ENCODE measurements at places on chromosomes 6 and 20. TPM values are rescaled to one million over a fixed set of nuclear protein-coding genes. Genes with fewer than 3 reads are reported as not detected.

ASIP gene
- polyA plus RNA-seq, result 0.80 TPM

DNA sequence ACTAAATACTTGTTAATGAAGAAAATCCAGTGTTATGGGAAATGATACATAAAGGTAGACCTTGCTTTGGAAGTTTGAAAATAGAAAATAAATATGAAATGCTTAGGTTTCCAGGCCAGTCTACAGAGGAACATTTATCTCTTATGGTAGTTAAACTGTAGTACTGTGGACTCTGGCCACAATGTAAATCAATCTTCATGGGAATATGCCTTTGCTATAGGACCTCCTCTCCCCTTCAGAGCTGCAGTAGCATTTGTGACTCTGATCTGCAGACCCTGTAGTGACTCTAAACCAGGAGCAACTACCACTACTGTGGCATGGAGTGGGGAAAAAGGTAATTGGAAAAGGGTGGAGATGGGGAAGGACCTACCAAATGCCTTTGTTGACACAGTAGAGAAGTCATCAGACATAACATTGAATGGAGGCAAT is 4.5 kb downstream of the HSPA1A start:
- DNase-seq, result no peak

GRCh38 chr20:35436177-35436573 is 1.9 kb downstream of the GDF5 start:
- DNase-seq, result no peak

GRCh38 chr6:121399966-121400365 is 35.5 kb upstream of the GJA1 start:
- DNase-seq, result no peak

NKX2-2 gene
- polyA plus RNA-seq, result not detected

DNA sequence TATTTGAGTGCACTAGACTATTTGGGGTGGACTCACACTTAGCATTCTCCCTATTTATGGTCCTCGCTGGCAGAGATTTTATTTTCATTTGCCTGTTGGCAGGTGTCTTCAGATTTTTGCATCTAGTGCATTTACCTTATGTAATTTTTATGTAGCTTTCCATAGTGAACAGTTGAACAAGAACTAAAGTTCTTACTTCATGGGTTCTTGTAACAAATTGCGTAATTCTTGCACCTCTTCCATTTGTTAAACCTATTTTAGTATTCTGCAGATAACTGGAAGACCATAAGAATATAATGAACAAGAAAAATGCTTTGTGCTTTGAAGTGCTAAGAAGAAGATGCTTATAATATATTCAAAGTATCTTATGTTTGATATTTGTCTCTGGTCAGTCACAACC is 252.8 kb upstream of the MMS22L start:
- no peak for DNase-seq

GRCh38 chr6:52497652-52498408 is 77.7 kb downstream of the EFHC1 start:
- no peak for DNase-seq

DNA sequence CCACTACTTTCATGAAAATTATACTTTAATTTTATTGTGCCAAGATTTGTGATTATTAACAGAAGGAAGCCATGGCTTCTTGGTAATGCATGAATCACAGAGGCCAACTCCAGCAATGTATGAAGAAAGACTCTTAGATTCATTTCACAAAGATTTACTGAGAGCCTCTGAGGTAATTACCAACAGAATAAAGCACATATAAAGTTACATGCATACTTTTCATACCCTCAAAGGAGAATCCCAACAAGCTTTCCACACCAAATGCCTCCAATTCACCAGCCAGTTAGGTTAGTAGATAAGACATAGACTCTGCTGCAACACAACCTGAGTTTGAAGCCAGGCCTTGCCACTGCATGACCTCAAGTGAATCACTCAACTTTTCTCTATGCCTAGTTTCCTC is 41.9 kb downstream of the HBS1L start:
- DNase-seq, result no peak

DNA sequence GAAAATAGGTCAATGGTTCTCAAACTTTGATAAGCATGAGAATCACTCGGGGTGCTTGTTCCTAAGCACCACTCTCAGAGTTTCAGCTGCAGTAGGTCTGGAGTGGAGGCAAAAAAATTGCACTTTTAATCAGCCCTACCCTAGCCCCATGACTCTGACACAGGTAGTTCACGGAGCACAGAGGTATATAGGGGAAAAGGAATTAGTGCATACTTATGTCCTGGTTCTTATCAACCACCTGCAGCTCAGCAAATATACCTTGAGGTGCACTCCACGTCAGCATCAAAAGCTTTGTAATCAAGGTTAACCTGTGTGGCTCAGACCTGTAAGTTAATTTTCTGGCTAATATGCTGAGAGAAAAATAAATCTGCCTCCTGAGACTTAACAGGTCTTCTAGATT is 138.8 kb upstream of the HMGN3 start:
- DNase-seq, result no peak

DNA sequence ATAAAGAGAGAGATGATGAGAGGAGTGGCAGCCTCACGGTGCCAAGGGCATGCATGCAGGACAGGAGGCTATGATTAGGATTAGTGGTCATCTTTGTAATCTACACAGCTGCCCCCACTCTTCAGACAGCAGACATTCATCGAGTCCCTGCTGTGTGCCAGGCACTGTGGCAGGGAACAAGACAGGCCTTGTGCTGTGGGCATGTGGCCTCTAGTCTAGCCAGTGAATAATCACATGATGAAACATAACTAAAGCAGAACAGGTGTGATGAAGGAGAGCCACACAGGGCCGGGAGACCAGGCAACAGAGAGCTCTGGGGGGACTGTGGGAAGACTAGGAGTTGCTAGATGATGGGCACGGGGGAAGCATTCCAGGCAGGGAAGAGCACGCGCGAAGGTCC is 22.2 kb downstream of the TOX2 start:
- DNase-seq, result no peak

- DNase-seq, result no peak
Observed at GRCh38 chr6:94349227-94349626, 929.9 kb upstream of the EPHA7 start.

DNA sequence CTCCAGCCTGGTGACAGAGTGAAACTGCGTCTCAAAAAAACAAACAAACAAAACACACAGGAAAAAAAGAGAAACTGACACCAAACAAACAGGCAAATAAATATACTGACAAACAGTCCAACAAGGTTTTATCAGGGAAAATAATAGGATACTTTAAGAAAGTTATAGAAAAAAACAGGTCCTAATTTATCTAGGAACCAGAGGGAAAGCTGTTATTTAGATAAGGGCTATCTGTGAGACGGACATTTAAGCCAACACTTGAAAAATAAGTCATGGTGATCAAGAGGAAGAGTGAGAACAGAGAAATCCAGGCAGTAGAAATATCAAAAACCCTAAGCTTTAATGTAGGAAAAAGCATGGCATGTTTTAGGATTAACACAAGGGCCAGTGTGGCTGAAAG is 68.9 kb downstream of the FAM217A start:
- DNase-seq, result no peak

C20orf141 gene
- not detected for polyA plus RNA-seq

GRCh38 chr6:36076178-36077063 is 48.8 kb downstream of the MAPK14 start:
- DNase-seq, result peak; percentile 46

DNA sequence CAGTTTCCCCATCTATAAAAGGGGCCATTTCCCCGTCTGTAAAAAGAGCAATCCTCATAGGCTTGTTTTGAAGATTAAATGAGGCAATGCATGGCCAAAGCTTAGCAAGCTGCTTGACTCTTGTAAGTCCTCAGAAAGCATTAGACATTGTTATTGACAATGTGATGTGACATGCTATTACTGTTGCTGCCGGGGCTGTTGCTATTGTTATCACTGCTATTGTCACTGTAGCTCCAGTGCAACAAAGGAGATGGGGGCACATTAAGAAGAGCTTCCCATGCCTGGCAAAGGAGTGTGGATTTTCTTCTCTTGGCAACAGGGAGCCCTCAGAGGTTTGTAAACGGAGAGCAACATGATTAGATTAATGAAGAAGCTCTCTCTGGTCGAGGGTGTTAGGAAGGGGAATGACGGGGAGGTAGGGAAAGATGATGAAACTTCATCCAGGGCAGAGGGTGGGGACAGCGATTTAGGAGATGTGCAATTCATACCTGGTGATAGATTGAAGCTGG is 33.1 kb upstream of the FAM83D start:
- no peak for DNase-seq

- no peak for DNase-seq
Observed at GRCh38 chr6:163717106-163717764, 302.7 kb downstream of the QKI start.

DNA sequence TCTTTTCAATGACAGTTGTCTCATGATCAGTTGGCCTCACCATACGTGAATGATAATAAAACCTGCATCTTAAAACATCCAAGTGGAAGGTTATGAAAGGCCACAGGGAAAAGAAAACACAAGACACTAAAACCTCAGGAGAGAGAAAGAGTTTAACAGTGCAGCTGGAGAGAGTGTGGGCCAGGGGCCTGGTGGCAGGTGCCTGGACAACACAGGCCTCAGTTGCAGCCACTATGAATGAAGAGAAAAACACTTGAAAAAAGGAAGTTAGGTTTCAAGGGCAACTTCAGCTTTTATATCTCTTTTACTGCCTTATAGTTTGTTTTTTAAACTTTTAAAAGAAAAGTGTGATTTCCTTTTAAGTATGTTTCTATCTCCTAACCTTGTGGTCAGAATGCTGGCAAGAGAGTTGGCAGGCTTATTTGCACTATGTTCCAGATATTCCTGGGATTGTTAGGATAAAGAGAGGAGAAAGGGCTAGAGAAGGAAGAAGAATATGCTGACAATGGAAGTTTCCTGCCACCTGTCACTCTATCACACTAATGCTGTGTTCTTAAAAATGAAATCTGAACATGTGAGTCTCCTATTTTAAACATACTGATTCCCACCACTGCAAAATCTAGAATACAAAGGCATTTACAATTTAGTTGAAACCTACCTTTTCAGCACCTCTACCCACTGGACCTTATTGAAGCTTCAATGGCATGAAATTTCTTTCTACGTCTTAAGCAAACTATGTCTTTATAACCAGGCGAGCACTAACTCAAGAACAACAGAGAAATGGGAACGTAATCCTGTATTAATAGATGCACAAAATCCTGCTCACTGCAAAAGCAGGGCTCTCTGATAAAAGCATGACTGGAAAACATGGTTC is 222.4 kb downstream of the CD83 start:
- no peak for DNase-seq

DNA sequence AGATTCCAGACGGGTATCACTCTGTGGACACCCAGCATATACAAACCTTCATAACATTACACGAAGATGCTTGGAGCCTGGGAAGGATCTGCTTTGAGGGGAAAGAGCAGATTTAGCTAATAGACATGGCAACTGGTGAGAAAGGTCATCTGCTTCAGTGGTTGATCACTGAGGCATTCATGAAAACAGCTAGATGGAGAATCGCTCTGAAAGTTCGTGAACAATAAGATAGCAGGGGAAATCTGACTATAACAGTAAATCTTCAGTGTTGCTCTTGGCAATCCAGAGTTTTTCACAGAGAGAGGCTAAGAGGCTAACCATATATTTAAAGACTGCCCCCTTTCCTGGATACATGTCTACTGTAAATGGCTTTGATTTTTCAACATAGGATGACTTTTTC is 245.3 kb downstream of the FARS2 start:
- DNase-seq, result no peak

DNA sequence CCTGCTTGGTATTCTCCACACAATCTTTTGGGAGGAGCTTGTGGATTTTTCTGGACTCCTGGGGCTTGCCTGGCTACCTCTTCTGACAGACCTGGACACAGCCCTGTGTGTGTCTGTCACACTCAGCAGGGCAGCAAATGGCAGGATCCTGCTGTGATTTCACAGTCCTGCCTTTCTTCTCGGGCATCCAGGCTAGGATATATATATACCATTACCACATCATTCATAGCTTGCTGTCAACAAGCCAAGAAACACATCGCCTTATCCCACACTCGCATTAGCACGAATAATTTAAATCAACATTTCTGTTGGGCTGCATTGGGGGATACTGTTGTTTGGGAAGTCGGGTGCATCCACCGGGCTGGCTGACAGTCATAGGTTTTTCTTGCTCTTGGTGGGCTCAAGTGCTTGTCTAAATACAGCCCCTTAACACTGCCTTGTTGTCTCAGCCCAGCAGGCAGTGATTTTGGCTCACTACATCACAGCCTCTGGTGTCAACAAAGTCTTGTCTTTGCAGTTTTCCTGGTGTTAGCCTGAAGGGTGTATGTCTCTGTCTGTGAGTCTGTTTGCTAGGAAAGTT is 154.9 kb upstream of the FERMT1 start:
- no peak for DNase-seq

MOG gene
- not detected for polyA plus RNA-seq

GRCh38 chr6:152750694-152751093 is at the start of gene VIP:
Gene VIP, plus strand, starts transcription at chr6:152750797. Its CDS starts 1,381 bp downstream, at chr6:152752178.
- DNase-seq, result no peak

CCDC170 gene
- 0.33 TPM for polyA plus RNA-seq

DNA sequence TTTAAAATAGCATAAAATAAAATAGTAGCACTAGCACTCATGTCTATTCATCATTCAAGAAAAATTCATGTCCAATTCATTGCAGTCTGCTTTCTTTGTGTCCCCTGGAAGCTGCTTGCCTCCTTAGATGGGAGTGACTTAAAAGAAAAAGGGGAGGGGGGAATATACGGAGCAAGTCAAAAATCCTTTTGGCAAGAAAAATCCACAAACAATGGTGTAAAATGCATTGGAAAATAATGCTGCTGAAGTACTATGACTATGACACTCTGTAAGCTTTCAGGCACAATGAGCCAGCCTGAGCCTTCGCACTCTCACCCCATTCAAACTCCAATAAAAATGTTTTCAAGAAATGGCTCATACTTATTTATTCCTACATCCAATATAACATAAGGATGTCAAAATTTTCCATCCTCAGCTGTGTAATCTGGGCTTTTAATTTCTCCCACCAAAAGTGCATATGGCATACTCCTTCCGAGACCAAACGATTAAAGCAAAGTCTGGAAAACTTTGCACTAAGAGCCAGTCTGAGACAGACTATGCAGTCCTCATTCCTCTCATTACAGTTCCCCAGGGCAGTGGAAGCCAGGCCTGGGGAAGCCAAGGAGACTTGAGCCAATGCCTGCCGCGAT is 790 bp downstream of the NEDD9 start:
- DNase-seq, result no peak

- peak; percentile 83 for DNase-seq
Observed at GRCh38 chr6:42781796-42782688, at the start of gene BICRAL. Gene BICRAL, plus strand, starts transcription at chr6:42782052. Its CDS starts 39,971 bp downstream, at chr6:42822023.

TPD52L1 gene
- polyA plus RNA-seq, result 160 TPM

DNA sequence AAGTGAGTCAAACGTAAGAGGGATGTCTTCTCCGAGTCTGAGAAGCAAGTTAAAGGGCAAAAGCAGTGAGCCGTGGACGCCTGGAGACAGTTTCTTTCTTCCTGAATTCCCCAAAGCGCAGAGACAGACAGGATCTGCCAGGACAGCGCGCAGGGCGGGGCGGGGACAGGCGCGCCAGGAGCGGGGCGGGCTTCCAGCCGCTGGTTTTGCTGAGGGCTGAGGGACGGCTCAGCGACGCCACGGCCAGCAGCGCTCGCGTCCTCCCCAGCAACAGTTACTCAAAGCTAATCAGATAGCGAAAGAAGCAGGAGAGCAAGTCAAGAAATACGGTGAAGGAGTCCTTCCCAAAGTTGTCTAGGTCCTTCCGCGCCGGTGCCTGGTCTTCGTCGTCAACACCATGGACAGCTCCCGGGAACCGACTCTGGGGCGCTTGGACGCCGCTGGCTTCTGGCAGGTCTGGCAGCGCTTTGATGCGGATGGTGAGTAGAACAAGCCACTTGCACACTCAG is at the start of gene SCGN:
TSS of gene SCGN (plus strand) at position 209 of the 509 bp plus-strand sequence. CDS start at position 398, 189 bp downstream.
- DNase-seq, result peak; percentile 59

Data from urinary bladder (tissue), 4 donors.